ENCODE measurements at places on chromosomes 5 and 9.

GRCh38 chr9:79673614-79674013 lies 101.8 kb downstream of the TLE4 start:
- DNase-seq = no peak

DNA sequence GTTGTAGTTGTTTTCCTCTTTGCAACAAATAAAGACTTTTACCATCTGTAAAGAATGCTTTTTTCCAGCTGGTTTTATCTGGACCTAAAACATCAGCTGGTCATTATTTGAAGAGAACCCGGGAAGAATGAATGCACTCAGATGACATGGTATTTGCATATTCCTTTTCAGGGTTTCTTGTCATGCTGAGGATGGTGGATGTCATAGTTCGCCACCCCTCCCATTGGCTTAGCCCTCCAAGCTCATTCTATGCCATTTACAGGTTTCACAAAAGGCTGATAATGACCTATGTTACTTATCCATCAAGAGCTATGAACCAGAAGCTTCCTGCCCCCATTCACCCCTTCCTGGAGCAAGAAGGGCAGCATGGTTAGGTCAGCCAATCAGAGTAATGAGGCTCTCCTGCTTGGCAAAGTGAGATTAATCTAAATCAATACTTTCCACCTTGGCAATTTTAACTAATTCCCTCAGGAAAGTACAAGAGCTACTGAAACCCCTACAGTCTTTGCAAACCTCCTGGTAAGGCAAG lies 440.5 kb upstream of the TLE4 start:
- DNase-seq = no peak

GRCh38 chr5:133353741-133354140 lies 258.6 kb downstream of the FSTL4 start:
- DNase-seq = no peak

DNA sequence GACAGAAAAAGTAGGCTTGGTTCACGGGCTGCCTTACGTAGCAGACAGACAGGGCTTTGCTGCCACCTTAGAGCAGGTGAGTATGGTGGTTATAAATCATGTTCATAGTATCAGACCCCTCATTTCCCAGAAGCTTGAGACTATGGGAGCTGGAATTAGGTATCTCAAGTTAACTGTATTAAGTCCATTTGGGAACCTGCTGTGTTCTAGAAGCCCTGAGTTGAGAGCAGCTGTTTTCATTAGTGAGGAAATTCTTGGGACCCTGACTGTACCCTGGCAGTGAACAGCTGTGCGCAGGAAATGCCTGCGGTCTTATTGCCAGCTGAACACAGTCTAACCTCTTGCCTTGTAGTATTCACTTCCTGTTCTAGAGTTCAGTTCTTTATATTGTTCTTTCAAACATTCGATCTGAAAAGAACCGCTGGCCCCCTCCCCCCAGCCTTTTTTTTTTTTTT lies 29.8 kb downstream of the UGCG start:
- peak; percentile 49 for DNase-seq

- DNase-seq = no peak
These were observed 3.2 kb downstream of the TDRD7 start for GRCh38 chr9:97415146-97415545.

DNA sequence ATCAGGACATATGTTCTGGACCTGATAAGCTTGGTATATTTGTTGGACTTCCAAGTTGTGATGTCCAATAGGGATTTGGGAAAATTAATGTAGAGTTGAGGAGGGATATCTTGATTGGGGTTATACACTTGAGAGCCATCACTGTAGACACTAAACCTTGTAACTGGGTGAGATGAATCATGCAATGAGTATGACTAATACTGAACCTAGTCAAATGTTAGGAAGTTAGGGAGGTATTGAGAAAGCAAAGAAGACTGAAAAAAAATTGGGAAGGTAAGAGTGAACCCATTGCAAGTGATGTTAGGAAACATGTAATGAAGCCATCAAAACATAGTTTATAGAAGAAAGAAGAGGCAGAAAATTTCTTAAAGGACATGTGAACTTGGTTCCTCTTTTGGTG lies 668.4 kb upstream of the CDH9 start:
- no peak for DNase-seq

GRCh38 chr9:6605202-6605601 lies 40.3 kb downstream of the GLDC start:
- no peak for DNase-seq
